ENCODE measurements at places on chromosomes 6 and 20.

- DNase-seq: no peak
Measured at GRCh38 chr6:118678866-118679265, 27.5 kb upstream of the CEP85L start.

DNA sequence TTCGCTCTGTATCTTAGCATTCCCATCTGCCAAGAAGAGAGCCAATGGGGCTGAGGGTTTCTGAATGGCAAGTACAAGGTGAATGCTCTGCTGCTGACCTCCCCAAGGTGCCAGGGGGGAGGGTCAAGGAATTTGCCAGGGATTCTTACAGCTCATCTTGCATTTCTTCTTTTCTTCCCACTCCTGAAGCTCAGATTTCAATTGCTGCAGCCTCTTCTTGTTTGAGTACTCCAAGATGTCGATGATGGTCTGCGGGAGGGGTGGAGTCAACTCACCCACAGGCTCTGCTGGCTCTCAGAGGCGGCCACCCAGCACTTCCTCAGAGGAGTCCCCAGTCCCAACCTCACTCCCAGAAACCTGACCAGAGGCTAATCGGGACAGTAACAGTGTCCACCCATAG lies 12.4 kb downstream of the C20orf96 start:
- no peak for DNase-seq

- DNase-seq: no peak
Measured at GRCh38 chr6:33926451-33926850, 122.6 kb upstream of the MLN start.

GRCh38 chr6:116445102-116445501 lies 16.1 kb upstream of the CALHM6 start:
- no peak for DNase-seq

DNA sequence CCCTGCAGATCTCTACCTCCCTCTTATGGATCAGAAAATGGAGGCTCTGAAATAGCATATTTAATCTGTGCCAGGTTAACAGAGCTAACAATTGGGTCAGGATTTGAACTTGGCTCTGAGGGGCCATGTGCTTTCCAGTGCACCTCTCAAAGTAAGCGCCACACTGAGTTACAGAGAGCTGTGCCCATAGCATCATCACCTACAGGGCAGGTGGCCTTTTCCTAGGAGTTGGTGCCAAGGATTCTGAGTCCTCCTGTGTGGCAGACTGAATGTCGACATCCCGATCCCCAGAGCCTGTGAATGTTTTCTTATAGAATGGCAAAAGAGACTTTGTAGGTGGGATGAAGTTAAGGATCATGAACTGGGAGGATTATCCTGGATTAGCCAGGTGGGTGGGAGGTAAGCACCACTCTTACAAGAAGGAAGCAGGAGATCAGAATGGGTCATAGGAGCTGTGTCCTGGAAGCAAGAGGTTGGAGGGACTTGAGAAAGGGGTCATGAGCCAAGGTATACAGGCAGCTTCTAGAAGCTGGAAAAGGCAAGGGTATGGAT lies 68.0 kb upstream of the TBC1D7 start:
- no peak for DNase-seq

DNA sequence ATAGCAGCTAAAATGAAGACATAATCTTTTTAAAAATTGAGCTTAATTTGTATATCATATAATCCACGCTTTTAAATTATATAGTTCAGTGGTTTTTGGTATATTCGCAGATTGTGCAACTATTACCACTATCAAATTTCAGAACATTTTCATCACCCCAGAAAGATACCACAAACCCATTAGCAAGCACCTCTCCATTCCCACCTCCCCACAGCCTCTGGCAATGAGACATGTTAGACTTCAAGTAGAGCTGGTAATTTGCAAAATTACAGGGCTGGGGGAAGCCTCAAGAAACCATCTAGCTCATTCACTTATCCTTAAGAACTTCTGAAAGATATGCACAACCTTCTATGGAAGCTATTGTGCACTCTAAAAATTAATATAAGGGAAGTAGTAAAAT lies 37.2 kb downstream of the TRMT6 start:
- no peak for DNase-seq

DNA sequence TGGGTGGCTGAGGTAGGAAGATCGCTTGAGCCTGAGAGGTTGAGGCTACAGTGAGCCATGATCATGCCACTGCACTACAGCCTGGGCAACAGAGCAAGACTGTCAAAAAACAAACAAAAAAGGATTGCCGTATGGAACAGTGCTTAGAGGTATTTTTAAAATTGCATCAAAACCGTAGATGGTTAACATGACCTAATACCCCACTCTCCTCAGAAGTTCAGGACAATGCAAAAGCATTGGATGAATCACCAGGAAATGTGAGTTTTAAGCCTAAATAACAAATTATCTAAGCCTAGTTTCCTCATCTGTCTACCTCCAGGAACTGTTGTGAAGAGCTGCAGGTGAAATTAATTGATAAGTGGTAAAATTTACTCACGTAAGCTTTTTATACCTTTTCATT lies 123.8 kb upstream of the ID4 start:
- no peak for DNase-seq

GRCh38 chr20:4017051-4017712 lies 1.8 kb upstream of the RNF24 start:
- no peak for DNase-seq

- DNase-seq: no peak
Measured at GRCh38 chr6:12047792-12048432, 35.8 kb downstream of the HIVEP1 start.

DNA sequence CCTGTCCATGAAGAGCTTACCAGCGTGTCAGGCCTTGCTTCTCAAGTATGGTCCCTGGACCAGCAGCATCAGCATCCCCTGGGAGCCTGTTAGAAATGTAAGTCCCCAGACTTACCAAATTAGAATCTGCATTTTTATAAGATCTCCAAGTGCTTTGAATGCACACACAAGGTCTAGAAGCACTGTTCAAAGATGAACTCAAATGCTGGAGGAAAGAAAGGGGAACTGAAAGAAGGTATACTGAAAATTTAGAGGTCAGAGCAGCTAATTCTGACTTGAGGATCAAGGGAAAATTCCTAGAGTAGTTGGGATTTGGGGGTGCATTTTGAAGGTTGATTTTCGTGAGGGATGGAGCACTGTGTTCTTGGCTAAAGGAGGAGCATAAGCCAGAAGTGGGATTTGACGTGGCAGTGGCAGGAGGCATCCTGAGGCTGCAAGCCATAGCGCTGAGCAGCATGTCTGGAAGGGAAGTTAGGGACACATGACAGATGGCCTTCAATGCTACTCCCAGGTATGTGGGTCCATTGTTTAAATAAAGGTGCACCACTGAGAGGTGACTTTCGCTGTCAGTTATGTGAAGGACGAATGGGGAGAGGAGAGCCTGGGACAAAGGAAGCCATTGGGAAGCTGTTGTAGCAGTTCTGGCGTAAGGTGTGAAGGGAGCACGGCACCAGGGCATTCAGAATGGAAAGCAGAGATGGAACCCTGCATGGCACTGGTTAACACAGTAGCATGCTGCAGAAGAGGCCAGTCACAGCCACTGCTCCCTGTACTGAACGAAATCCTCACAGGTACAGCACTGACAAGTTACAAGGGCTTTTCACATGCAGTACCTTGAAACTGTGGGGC lies 36.2 kb downstream of the ARMC2 start:
- no peak for DNase-seq

- no peak for DNase-seq
Measured at GRCh38 chr6:13034316-13034715, 294.0 kb downstream of the TBC1D7 start.

- no peak for DNase-seq
Measured at GRCh38 chr6:72288592-72288991, 333.3 kb upstream of the KCNQ5 start.

- no peak for DNase-seq
Measured at GRCh38 chr20:2692036-2692885, at the start of gene EBF4. TSS of gene EBF4 (plus strand) at chr20:2692780. CDS start at chr20:2693646, 866 bp downstream.

DNA sequence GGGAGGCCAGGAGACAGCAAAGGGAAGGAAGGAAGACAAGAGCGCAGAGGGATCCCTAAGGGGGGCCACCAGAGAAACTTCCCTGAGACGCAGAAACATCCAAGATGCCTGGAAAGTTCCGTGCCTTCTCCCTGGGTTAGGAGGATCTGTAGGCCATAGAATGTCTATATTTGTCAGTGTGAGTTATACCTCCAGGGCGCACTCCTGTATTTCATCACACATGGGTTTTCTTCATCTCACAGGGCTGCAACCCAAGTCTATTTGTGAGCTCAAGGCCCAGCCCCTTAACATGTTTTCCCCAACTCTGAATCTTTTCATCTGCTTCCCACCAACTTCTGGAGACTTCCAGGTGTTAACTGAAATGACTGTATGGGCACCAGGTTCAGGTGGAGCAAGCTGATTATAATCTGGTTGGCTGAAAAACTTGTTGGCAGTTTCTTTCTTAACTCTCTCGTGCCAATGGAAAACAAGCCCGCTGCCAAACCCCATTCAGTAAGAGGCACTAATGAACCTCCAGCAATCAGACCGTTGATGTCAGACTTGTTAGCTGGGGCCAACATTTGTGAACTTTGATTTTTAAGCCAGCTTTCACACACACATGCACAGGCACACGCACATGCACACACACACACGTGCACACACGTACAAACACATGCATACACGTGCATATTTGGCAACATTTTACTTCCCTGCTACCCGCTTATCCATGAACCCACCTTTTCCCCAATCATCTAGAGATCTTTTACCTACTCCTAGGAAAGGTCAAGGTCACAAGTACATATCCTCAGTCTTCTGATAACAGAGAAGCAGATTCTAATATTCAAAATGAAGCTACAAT lies 247.5 kb upstream of the GMDS start:
- DNase-seq: no peak

DNA sequence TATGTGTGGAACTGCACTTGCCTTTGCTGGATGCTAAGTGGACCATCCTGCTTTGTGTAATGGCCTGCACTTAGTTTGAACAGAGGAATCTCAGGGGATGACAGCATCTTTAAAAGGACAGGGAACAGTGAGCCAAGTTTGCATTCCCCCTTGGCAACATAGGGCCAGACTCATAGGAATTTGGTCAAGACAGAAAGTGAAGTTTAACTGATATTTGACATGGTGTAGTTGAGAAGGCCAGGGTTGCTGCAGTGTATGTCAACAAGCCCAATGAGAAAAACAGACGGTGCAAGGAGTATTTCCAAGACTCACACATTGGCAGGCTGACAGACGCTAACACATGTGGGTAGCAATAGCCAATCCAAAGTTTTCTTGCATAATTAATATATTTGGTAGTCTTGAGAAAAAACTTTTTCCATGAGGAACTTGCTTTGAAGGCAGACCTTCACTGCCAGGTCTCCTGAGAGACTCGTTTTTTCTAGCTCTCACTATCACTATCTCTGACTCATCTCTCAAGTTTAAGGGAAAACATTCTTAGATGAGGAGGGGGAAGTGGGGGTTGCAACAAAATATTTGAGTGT lies 213.8 kb downstream of the IBTK start:
- no peak for DNase-seq

DNA sequence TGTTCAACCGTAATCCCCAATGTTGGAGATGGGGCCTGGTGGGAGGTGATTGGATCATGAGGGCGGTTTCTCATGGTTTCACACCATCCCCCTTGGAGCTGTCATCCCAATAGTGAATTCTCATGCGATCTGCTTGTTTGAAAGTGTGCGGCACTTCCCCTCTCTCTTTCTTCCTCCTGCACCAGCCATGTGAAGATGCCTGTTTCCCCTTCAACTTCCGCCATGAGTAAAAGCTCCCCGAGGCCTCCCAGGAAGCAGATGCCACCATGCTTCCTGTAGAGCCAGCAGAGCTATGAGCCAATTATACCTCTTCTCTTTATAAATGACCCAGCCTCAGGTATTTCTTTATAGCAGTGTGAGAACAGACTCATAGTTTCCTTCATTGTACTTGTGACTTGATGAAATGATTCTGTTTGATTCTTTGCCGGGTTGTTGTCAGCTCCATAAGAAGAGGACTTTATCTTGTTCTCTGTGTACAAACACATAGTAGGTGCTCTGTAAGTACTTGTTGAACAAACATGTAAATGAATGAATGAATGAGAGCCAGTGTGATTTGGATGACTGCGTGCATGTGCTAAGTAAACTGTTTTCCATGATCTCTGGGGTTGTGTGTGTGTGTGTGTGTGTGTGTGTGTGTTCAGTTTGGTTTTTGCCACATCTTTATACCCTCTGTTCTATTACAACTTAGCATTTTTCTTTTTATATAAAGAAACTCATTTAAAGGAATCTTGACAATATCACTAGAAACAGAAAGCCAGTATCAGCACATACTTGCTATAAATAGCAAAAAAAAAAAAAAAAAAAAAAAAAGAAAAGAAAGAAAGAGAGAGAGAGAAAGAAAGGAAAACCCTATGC lies 22.5 kb upstream of the PTGIS start:
- DNase-seq: no peak

- DNase-seq: no peak
Measured at GRCh38 chr20:36812594-36813463, 39.3 kb upstream of the DSN1 start.

DNA sequence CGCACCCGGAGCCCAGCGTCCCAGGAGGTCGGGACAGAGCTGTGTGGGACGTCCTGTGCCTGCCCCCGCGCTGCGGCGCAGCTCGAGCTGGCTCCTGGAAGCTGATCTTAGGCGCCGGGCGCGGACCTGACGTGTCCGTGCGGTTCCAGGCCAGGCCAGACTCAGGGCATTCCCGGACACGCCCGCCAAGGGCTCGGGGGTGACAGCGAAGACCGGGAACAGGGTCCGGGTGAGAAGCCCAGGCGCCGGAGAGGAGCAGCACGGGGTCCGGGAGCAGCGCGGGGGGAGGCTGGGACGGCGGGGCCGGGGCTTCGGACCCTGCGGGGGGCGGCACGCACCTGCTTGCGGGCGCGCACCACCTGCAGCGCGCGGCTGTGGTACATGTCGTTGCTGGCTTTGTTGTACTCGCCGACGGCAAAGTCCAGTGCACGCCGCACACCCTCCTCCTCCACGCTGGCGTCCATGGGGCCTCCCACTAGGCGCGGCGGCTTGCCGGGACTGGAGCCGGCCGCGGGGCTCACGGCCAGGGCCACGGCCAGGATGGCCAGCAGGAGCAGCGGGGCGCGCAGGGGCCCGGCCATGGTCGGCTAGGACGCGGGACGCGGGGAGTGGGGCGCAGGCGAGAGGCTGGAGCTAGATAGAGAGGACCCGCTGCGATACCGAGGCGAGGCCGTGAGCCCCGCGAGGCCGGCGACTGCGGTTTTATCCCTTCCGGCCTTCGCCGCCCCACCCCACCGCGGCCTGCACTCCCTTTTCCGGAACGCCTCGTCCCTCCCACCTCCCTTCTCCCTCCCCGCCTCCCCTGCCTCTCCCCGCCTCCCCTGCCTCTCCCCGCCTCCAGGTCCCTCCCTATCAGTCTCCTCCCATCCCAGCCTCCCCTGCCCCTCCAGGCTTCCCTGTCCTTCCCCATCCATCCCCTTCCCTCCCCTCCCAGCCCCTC lies at the start of gene CST3:
CST3 (minus strand) TSS at position 674 of the 940 bp plus-strand sequence; CDS start at position 581, 93 bp downstream.
- DNase-seq: no peak
